ENCODE measurements at places on chromosomes 5 and 9.

GRCh38 chr5:100706776-100707175, 171.6 kb downstream of the FAM174A start:
- DNase-seq: no peak

DNA sequence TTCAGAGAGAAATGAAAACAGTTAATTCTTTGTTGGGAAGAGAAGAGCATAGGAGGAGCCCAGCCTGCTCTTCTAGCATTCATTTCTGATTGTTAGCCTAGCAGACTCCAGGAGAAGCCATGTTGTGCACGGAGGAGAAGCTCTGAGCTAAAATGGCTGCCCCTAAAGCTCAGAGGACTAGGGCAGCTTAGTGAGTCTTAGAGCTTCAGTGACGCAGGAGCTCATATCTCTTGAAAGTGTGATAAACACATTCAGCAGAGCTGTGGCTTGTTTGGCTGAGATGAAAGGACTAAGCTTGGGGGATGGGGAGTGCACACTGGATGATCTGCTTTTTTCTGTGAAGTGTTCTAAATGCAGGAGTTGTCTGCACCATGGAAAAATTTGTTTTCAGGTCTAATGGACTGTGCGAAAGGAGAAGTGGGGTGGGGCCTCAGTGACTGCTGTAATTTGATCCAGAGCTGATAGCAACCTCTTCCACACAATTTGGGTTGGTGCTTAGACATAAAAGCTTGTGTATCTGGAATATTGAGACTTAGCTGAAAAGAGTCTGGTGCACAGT, 58.5 kb downstream of the ZNF462 start:
- peak; percentile 50 for DNase-seq

DNA sequence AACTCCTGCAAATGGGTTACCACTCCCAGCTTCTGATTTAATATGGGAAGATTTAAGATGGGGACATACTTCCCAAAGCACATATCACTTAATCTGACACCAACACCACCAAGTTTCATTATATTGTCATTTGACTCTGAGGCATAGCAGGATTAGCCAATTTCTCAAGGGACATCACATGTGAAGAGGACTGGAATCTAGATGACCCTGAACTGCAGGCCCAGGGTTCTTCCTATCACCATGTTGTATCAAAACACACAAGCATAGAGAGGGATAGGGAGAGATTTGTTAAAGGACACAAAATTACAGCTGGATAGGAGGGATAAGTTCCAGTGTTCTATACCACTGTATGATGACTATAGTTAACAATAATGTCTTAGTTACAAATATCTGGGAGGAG, 168.3 kb upstream of the PPP2R2B start:
- no peak for DNase-seq

GRCh38 chr9:108724652-108725051, 131.1 kb downstream of the ACTL7B start:
- DNase-seq: peak; percentile 87

DNA sequence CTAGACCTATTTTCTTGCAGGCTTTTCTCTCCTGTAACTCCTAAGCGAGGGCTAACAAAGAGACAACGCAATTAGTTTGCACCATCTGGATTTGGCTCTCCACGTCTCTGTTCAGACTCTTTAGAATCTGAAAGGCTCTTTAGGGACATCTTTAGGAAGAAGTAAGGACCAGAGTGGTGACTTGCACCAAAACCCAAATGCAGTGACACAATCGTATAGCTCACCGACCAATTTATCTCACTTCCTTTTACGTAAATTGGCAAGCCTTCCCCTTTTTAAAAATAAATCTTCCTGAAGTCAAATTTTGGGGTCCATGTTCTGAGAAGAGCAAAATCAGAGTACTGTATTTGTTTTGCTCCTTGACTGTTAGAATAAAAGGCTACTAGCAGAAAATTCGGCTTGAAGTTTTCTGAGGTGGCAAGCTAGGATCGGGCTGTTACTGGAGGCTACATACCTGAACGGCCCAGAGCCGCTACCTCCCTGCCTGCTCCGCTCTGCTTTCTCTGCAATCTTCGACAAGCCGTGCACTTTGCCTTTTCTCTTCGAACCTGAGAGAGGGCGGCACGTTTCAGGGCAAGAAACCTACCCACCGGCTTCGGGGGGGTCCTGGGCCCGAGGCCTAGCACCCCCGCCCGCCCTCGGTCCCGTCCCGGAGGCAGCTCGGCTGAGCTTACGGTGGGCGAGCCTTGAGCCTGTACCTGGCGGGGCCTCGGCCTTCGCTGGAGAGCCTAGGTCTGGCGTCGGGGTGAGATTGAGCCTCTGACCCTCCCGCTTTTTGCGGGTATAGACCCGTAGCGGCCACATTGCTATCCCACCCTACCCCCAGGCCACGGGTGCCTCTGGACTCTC, 537 bp downstream of the MEIKIN start:
- no peak for DNase-seq

DNA sequence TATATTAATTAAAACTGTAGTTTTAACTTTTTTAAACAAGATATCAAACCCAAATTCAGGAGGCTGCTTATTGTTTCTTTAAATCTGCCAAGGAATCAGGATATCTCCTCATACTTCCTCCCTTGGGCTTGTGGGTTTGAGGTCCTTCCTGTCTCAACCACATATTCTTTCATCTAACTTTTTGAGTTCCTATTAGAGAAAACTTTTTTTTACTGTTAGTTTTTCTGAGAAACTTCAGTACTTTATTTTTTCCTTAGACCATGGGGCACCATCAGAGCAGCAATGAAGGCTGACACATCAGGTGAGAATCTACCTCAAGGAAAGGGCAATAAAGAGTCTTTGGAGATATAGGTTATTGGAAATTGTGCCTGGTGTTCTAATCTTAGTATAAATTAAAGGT, 56.7 kb downstream of the TSSK1B start:
- no peak for DNase-seq

DNA sequence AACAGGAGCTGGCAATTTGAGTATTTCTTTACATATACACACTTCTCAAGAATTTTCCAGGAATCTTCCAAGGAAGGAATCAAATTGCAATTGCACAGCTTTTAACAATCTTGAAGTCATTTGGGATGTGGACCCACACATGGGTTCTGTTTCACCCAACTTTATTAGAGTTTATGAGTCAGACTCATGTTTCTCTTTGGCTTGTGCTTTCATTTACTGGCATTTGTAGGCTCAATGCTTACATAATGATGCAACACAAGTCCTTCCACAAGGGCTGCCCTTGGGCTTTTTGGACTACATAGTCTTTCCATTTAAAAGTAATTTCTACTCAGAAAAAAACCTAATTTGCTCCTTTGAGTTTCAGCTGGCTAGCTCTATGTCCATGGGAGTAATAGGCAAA, 4.6 kb upstream of the CDC37L1 start:
- DNase-seq: peak; percentile 92

GRCh38 chr5:132928062-132928407, 35.4 kb downstream of the AFF4 start:
- no peak for DNase-seq

DNA sequence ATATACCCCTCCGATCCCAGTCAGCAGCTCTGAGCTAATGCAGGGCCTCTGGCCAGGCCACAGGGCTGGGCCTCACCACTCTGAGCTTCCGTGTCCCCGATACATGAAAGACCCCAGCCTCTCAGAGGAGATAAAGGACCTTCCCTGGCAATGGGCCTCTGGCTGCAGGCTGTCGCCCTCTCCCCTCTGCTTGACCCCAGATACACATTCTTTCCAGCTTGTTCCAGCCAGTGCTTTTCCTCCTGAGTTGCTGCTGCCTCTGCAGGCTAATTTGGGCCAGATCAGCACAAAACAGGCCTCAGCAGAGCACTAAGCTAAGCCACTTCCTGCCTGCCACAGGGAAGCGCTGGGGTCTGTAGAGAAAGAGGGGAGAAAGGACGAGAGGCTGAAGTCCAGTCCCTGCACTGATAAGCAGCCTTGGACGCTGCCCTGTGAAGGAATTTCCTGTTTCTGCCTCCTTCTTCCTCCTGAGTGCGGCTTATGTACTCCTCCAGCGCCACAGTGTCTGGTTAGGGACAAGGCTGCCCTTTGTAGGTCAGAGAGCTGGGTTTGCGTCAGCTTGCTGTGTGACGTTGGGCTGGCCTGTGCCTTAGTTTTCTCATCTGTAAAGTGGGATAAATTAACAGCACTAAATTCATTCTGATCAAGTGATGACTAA, 73.0 kb upstream of the IL17B start:
- DNase-seq: peak; percentile 51

DNA sequence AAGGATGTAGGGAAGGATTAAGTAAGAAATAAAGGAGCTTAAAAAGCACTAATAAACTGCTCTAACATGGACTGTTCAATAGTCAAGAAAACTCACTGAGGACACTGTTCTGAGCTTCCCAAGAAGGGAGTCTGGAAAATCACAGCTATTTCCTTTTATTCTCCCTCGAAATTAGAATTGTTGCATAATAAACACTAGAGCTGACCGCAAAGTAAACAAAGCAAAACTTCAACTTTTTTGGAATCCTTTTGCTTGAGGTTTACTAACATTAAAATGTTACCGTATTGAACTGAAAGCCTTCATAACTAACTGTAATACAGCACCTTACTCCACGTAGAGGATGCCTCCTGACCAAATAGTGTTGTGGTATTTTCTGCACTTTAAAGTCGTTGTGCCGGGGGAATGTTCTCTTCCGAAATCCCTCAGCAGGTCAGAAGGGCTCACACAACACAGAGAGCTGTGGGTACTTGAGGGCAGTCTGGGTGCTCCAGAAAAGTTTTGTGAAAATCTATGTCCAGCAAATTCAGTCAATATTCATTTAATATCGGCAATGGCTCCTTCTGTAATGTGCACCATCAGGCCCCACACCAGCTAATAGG, 59.2 kb downstream of the TTLL11 start:
- no peak for DNase-seq

DNA sequence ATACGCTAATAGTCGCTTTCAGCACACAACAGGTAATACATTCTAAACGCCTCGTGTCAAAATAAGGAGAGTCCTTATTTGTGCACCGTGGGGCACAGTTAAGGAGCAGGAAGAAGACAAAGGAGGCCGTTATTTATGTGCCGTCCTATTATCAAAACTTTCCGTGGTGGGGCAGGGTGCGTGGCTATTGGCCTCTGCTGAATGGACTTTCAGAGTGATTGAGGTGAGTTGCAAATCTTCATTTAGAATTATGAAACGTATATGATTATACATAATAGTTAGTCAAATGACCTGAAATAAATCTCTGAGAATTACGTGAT, 833 bp downstream of the C5orf24 start:
- no peak for DNase-seq

GRCh38 chr9:23537192-23538066, 288.6 kb downstream of the ELAVL2 start:
- DNase-seq: no peak

- no peak for DNase-seq
Observed at GRCh38 chr5:111679611-111680010, 77.4 kb downstream of the NREP start.

GRCh38 chr5:108353087-108353486, 28.8 kb downstream of the FBXL17 start:
- DNase-seq: no peak

DNA sequence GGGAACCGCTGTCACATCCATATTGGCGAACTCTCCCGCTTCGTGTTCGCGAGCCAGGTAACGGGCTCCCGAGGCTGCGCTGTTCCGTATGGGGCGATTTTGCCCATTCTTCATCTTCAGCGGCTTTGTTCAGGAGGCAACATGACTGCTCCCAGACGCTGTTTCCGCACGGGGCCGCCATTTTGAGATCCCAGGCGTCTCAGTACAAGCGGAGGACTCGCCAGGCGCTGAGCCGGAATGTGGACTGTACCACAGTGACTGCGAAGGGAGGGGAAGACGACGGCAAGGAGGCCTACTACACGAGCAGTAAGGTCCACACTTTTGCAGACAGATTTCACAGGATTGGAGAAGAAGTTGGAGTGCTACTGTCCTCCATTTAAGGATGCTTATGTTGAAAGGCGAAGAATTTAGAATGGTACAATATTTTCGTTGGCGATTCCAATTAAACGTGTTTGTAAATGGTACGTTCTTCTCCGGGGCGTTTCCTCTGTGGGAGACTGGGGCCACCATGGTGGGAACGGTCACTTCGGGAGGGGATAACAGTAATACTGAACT, 41.6 kb upstream of the ZNF300 start:
- peak; percentile 84 for DNase-seq

DNA sequence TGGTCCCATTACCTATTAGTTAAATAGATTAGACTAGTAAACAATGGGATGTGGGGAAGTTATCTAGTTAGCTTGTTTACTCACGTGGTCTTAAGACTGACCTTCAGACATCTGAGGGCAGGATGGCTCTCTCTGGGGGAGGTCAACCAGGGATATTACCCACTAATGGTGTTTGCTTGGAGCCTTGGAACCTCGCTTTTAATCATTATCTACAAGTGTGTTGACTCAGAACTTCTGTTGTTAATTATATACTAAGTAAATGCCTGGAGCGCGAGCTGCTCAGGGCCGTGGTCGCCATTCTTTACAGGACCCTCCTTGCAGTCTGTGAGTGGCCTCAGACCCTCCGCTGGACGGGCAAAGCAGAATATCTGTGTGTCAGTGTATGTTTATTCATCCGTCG, 48.5 kb upstream of the ZNF354A start:
- no peak for DNase-seq

DNA sequence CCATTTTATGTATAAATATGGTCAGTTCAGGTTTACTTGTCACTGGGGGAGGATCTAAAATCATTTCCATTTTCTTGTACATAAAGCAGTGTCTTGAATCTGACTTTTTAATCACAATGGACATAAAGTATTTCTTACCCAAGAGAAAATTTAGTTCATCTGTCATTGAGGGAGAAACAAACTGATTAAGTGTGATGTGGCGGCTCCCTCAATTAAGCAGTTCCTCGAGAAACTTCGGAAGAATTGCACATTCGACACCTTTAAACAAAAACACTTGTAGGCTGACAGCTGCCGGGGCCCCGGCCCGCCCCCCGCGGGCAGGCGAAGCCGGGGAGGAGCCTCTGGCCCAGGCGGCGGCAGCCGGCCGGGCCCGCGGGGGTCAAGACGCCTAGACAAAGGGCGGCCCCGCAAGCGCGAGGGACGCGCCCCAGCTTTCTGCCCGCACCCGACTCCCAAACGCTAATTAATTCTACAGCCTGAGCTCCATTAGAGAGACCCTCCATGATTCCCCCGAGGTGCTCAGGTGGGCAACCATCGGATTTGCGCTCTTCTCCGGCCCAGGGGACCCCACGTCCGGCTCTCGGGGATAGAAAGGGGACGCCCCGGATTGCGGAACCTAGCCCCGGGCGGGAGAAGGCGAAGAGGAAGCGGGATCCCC, 750 bp downstream of the TRIM36 start:
- DNase-seq: no peak
